ENCODE measurements at places on chromosomes 16 and 17.

DNA sequence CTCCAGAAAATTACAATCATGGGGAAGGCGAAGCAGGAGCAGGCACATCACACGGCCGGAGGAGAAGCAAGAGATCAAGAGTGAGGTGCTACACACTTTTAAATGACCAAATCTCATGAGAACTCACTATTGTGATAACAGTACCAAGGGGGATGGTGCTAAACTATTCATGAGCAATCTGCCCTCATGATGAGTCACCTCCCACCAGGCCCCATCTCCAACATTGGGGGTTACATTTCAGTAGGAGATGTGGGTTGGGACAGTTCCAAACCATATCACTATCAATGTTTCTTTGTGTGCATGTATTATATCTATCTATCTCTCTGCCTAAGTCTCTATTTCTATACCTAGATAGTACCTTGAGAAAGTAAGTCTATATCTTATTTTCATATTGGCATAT lies 724.8 kb downstream of the CDH11 start:
- DNase-seq: no peak

GRCh38 chr16:51756447-51757123 lies 605.5 kb upstream of the SALL1 start:
- DNase-seq: no peak

DNA sequence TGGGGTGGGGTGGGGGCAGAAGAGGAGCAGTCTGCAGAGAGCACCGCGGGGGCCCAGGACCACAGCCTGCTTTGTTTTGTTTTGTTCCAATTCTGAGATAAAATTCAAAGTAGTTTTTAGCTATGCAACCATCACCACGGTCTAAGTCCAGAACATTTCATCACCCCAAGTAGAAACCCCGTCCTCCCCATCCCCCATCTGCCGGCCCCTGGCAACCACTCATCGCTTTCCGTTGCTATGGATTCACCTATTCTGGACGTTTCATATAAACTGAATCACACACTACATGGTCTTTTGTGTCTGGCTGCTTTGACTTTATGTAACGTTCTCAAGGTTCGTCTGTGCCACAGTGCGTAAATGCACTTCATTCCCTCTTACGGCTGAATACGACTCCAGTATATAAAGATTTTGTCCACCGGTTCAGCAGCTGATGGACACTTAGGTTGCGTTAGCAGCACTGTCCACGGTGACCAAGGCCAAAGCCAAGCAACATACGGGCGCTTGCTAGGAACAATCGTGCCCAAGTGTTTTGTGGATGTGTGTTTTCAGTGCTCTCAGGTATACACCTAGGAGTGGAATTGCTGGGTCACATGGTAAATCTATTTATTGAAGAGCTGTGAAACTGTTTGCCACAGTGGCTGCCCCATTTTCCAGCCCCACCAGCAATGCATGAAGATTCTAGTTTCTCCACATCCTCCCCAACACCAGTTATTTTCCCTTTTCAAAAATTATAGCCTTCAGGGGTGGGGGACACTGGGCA lies 27.7 kb upstream of the RASD1 start:
- DNase-seq: no peak

DNA sequence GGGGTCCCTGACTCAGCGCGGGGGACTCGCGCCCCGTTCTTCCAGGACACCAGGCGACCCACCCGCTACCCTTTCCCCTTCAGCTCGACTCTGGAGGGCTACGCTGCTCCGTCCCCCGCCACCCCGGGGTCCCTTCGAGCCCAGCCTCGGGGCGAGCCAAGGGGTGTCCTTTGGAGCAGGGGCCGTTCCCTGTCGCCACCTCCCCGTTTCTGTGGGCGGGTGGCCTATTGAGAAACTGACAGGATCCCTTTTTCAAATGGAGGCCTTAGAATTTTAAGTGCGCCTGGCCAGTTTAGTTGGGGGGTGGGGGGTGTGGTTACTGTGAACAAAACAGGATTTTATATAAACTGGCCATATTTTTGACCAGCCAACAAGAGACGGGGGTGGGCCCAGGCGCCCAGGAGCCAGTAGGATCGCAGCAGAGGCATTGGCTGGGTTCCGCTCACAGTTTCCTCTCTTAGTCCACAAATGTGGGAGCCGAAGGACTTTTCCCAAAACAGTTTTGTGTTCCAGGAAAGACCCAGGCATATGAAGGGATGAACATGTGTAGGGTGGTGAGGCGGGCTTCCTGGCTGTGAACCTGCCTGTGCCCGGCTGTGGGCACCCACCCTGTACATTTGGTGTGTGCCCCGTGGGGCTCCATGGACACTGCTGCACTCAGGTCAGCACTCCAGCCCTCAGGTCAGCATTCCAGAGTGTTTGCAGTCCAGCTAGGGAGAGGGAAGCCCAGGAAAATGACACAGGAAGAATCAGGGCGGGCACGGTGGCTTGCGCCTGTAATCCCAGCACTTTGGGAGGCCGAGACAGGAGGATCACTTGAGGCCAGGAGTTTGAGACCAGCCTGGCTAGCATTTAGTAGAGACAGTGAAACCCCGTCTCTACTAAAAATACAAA lies 722 bp upstream of the TIMP2 start:
- no peak for DNase-seq

- no peak for DNase-seq
These were observed 2.4 kb upstream of the FBXL16 start for GRCh38 chr16:708019-708418.

DNA sequence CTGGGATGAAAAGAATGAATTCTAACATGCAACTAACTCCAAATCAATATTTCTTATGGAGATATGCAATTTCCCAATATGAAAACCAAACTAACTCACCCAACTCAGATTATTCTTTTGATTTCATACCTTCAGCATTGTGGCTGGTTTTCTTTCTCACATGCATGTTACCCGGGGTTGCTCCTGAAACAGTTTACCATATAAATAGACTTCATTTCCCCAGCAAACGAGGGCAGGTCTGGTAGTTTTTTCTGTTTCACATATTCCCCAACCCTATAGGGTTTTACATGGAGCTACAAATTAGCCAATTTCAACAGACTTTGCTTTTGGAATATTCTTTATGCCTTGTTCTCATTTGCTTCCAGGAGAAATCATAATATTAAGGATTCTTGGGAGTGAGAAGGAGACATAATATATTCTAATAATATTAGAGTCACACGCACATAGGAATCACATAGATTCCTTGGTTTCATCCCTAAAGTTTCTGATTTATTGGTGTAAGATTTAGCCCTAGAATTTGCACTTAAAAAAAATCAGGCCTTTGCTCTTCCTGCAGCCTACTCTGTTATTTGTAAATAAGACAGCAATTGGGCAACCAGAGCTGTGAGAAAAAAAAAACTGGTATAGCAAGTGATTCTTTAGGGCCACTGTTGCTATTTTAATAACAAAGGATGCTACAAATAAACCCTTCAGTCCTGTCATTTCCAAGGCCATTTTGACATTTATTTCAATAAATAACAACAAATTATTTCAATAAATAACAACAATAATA lies 60.3 kb upstream of the FAM20A start:
- no peak for DNase-seq

GRCh38 chr17:75722542-75723095 lies 1.4 kb downstream of the ITGB4 start:
- no peak for DNase-seq

- DNase-seq: no peak
These were observed 97.8 kb downstream of the DNAH17 start for GRCh38 chr17:78479369-78479768.

DNA sequence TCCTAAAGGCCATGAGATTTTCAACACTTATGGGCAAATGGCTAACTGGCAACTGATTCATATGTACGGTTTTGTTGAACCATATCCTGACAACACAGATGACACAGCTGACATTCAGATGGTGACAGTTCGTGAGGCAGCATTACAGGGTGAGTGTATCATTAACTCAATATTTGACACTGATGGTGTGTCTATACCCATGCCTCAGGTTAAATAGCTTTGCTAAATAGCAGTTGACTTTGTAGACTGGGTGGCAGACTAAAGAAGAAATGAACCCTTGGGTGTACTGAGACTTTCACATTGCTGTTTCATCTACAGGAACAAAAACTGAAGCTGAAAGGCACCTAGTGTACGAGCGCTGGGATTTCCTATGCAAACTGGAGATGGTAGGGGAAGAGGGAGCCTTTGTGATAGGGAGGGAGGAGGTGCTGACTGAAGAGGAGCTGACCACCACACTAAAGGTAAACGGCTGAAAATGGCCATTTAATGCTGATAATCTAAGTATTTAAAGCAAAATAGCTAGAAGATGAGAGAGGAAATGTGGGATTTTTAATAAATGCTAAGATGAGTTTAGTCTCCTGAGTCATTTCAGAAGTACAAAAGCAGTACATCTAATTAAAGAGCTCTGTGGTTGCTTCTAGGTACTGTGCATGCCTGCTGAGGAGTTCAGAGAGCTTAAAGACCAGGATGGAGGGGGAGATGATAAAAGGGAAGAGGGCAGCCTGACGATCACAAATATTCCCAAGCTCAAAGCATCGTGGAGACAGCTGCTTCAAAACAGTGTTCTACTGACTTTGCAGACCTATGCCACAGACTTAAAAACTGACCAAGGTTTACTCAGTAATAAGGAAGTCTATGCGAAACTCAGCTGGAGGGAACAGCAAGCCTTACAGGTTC lies 3.0 kb downstream of the SETD6 start:
- DNase-seq: no peak

DNA sequence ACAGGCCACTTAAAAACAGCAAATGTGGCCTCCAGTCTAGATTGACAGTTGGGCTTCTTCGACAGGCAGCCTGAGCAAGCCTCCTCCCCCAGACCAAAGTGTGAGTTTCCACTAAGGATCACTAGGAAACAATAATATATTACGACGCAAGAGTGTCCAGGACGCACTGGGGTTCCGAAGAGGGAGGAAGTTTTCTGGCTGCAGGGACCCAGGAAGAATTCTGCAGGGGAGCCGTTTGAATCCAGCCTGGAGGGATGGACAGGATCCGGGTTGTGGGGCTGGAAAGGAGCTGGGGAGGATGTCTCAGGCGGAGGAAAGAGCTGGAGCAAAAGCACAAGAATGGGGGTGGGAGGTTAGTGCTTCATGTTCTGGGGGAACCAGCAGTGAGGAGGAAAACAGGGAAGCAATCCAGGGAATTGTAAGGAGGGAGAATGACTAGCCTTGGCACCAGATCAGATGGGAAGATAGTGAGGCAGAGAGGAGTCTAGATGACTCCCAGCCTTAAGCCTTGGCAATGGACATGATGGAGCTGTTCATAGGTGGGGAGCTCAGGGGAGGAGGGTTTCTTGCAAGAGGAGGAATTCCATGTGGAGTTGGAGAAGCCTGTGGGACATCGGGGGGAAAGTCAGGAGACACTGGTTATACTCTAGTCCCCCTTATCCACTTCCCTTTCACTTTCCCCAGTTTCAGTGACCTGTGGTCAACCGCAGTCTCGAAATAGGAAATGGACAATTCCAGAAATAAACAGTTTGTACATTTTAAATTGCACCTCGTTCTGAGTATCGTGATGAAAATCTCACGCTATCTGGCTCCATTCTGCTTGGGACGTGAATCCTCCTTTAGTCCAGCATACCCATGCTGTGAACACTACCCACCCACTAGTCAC lies 26.6 kb downstream of the NGFR start:
- no peak for DNase-seq

- DNase-seq: no peak
These were observed 4.2 kb upstream of the FBXL16 start for GRCh38 chr16:709566-710499.

GRCh38 chr16:52690468-52690867 lies 143.5 kb upstream of the TOX3 start:
- no peak for DNase-seq

DNA sequence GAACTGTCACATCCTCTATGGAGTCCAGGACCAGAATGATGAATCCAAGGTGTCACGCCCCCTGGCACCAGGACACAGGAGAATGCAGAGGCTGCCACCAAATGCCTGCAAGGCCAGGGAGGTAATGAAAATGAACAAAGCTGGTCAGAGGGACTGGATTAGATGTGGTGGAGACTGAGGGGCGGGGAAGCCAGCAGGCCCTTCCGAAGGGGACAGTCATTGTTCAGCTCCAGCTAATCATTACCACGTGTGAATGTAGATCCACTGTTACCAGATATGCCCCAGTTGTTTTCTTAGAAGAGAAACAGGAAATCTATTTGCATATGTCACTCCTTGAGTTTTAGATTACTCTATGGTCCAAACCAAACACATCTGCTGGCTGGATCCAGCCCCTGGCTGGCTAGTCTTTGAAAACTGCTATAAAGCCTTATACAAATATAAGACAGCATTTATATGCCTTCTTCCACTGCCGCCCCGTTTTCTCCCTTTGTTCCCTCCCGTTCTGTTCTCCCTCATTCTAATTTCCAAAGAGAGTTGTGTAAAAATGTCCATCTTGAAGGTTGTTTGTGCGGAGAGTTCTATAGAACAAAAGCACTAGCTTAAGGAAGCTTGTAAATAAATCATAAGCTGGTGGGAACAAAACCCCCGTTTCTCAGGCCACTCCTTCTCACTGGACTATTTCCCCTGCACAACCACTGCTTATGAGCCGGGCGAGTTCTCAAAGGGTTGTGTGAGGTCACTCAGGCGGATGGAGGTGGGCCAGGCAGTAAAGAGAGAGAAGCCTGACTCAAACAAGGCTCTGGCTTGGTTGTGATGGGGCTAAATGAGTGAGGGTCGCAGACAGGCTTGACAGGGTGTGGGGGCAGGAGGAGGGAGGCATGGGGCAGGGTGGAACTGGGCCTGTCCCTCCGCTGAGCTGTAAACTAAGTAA lies 14.2 kb downstream of the CRYM start:
- DNase-seq: no peak

- no peak for DNase-seq
These were observed 202.8 kb upstream of the C16orf82 start for GRCh38 chr16:26863931-26864330.

DNA sequence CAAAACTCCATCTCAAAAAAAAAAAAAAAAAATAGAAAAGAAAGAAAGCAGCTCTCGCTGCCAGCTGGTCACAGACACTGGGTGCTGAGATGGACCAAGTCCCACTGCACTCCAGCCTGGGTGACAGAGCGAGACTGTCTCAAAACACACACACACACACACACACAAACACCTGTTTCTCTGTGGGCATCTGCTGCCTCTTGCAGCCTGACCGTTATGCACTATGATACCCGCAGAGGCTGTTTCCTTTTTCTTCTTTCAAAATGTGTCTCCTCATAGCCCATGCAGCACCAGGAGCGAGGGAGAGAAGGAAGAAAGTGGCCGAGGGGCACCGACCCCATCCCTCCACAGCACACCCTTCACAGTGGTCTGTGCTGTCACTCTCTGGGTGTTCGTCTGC lies 36.9 kb upstream of the KLHDC4 start:
- DNase-seq: no peak

GRCh38 chr17:50257676-50258224 lies 16.5 kb upstream of the TMEM92 start:
- DNase-seq: no peak

DNA sequence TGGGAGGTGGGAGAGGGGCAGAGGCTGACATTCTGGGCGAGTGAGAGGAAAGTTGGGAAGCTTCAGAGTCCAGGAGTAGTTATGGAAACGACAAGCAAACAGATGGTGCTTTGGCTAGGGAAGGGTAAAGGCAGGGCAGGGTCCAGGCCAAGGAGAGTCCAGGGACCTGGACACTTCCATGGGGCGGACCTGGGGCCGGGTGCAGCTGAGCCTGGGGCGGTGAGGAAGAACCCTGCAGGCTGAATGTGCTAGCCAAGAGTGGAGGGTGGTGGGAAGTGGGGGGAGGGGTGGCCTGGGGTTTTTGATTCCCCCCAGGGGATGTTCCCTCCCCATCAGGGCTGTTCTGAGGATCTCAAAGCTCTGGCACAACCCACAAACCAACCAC lies 2.6 kb downstream of the PPP1R9B start:
- peak; percentile 42 for DNase-seq
